Activated T-cell treated with anti-CD3 and anti-CD28 coated beads, Interleukin-2, amount 50 U/mL, for 4 hours (primary cell): ENCODE measurements at places on chromosomes 3 and 15. TPM values are rescaled to one million over a fixed set of nuclear protein-coding genes. Genes with fewer than 3 reads are reported as not detected.
A peak's percentile ranks its signal among the peaks of the same experiment; 100 is the strongest.

GRCh38 chr3:2656806-2657777, 453.1 kb downstream of the IL5RA start:
- DNase-seq = no peak

GRCh38 chr15:60507596-60508424, 28.9 kb upstream of the ICE2 start:
- peak; percentile 40 for DNase-seq

GRCh38 chr15:97502038-97502437, 458.5 kb upstream of the ARRDC4 start:
- no peak for DNase-seq

DNA sequence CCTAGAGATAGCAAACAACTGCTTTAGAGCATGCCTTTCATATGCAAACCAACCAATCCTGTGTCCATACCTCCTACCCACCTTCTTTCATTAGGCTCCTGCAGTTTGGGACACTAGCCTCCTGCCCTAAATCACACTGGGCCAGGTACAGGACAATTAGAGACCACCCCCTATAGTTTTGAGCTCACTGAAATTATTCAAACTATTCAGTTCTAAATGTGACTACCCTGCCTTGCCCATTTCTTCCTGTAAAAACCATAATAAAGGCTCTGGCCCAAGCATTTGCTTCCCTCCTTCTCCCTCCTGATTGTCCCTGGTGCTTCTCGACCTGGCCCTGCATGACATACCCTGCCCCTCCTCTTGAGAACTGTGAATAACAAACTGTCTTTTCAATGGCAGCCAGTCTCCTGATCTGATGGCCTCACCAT, 31.4 kb upstream of the LRIG1 start:
- no peak for DNase-seq

- DNase-seq = no peak
These were observed 319.3 kb downstream of the CTNNB1 start for GRCh38 chr3:41518626-41519025.

The IL17RE gene
- 0.47 TPM for total RNA-seq

The BBX gene
- 39.0 TPM for total RNA-seq

The CSTA gene
- total RNA-seq = not detected

The EPHB3 gene
- total RNA-seq = not detected

The IQCH gene
- total RNA-seq = 0.53 TPM

- DNase-seq = peak; percentile 52
These were observed 27.5 kb downstream of the BHLHE40 start for GRCh38 chr3:5006755-5007202.

GRCh38 chr15:83844742-83845141, 190.8 kb downstream of the ADAMTSL3 start:
- DNase-seq = no peak
